T-cell (primary cell): ENCODE measurements at places on chromosomes 5 and 9. TPM values are rescaled to one million over a fixed set of nuclear protein-coding genes. Genes with fewer than 3 reads are reported as not detected.
A peak's percentile ranks its signal among the peaks of the same experiment; 100 is the strongest.

- H3K27me3 ChIP-seq = no peaks in the 10 kb centered on the region
- no peak overlapping the region for H3K27ac ChIP-seq
- H3K36me3 ChIP-seq = no peaks in the 10 kb centered on the region
Measured at GRCh38 chr9:6549106-6549800, 96.3 kb downstream of the GLDC start.

DNA sequence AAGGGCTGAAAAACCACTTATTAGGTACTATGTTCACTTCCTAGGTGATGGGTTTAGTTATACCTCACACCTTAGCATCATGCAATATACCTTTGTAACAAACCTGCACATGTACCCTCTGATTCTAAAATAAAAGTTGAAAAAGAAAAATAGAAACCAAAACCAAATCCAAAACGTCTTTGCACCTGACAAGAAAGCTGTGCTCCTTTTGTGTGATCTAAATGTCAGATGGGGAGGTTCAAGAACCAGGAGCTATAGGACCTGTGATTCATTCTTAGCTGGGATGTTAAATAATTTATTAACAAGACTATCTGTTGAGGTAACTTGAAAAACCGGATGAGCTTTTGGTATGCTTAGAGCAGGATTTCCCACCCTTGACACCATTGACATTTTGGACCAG, 16.9 kb upstream of the TNFSF15 start:
- H3K27me3 ChIP-seq = no peaks in the 10 kb centered on the region
- no peaks in the 10 kb centered on the region for H3K36me3 ChIP-seq
- DNase-seq = no peak
- H3K4me1 ChIP-seq = no peaks in the 10 kb centered on the region
- no peak overlapping the region for H3K27ac ChIP-seq
- no peak overlapping the region for H3K4me3 ChIP-seq

GRCh38 chr5:169648725-169649310, 11.7 kb downstream of the DOCK2 start:
- DNase-seq = no peak
- no peak overlapping the region for H3K4me3 ChIP-seq
- H3K27ac ChIP-seq = peak overlapping the region; percentile 8
- no peaks in the 10 kb centered on the region for H3K36me3 ChIP-seq
- H3K4me1 ChIP-seq = peaks cover 48% of the 10 kb centered on the region

- no peaks in the 10 kb centered on the region for H3K36me3 ChIP-seq
- no peak overlapping the region for H3K4me3 ChIP-seq
- no peaks in the 10 kb centered on the region for H3K4me1 ChIP-seq
- peaks cover 4% of the 10 kb centered on the region for H3K27me3 ChIP-seq
- no peak for DNase-seq
- no peak overlapping the region for H3K27ac ChIP-seq
Measured at GRCh38 chr5:130282049-130282448, 377.8 kb downstream of the CHSY3 start.

DNA sequence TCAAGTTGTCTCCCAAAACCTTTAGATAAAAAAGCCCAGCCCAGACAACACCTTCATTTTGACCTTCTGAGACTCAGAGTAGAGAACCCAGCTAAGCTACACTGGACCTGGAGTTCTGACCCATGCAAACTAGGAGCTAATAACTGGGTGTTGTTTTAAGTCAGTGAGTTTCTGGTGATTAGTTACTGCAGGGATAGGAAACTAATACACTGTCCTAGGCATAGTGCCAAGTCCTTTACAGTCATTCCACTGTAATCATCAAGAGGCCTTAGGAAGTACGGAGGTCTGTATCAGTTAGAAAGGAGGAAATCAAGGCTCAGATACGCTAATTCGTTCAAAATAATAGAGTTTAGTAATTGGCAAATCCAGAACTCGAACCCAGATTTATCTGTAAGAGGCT, 197.9 kb downstream of the KCTD16 start:
- H3K27ac ChIP-seq = no peak overlapping the region
- DNase-seq = no peak
- H3K4me3 ChIP-seq = no peak overlapping the region
- H3K27me3 ChIP-seq = no peaks in the 10 kb centered on the region
- H3K36me3 ChIP-seq = no peaks in the 10 kb centered on the region

- no peak for DNase-seq
- H3K27me3 ChIP-seq = no peaks in the 10 kb centered on the region
- no peak overlapping the region for H3K4me3 ChIP-seq
- no peaks in the 10 kb centered on the region for H3K4me1 ChIP-seq
Measured at GRCh38 chr5:51651889-51652288, 268.6 kb downstream of the ISL1 start.

GRCh38 chr5:15320871-15321270, 179.1 kb upstream of the FBXL7 start:
- H3K4me3 ChIP-seq = no peak overlapping the region
- no peak overlapping the region for H3K27ac ChIP-seq
- no peak for DNase-seq
- no peaks in the 10 kb centered on the region for H3K36me3 ChIP-seq

DNA sequence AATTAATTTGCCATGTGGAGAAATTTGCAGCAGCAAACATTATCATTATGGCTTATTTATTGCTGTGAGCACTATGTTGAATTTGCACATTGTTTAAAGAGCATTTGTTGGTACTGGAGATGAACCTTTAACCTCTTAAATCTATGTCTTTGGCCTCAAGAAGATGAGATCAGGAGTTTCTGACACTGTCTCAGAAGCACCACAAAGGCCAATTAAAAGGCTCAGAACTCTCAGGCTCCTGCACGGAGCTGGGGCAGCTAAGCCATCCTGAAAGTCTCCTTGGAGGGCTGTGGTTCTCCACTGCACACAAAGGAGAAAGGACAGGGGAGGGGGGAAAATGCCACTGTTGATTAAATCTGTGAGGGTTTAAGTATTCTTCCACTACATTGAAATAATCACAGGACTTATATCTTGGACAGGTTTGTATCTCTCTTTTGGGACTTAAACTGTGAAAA, 33.1 kb downstream of the ZNF366 start:
- no peaks in the 10 kb centered on the region for H3K4me1 ChIP-seq
- no peaks in the 10 kb centered on the region for H3K36me3 ChIP-seq
- no peaks in the 10 kb centered on the region for H3K27me3 ChIP-seq
- no peak overlapping the region for H3K27ac ChIP-seq
- no peak for DNase-seq

The ERAP2 gene
- 54.2 TPM for total RNA-seq

The NAA35 gene
- 17.6 TPM for total RNA-seq

The GARNL3 gene
- total RNA-seq = 3.3 TPM

The INSL6 gene
- not detected for total RNA-seq

The PALM2AKAP2 gene
- total RNA-seq = not detected

The RBM18 gene
- total RNA-seq = 19.9 TPM
